HFF-Myc (cell line): ENCODE measurements at places on chromosomes 7 and 10.

DNA sequence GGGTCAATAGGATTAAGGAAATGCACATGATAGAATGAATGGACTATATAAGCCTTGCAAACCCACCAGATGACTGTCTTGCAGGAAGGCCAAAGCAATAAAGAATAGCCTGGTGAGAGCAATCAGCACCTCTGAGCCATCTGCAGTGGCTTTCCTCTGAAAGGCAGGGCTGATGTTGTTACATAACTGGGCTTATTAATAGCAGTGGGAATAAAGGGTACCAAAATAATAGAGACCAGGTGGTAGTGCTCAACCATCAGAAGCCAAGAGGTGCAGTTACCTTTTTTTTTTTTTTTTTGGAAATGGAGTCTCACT, 16.8 kb upstream of the VPS26A start:
- no peak for DNase-seq

DNA sequence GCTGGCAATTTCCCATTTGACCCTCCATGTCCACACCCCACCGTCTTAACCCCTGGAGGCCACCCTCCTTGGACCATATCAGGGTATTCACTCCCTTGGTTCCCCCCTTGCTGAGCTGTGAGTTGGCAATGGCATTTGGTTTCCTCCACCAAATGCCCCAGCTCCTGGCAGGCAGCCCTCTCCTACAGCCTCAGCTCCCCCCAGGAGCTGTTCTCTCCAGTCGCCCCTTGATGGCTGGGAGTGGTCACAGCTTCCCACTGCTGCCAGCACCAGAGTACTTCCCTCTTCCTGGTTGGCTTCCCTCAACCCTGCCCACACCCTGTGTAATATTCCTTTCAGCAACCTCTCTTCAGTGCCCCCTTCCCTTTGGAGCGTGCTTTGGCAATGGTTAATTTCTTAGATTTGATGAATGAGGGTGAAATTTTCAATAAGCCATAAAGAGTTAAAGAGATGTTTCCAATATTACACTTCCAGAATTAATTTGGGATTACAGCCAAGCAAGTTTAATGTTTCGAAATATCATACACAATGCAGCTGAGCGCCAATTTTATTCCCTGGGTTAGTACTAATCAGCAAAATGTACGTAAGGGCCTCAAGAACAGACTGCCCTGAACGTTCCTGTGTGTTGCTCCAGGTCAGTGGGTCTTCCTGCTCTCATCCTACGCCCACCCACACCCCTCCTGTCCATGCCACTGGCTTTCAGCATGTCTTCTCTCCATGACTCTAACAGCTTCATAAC, 207.1 kb upstream of the NFE2L3 start:
- DNase-seq = no peak

GRCh38 chr7:74174606-74175082, 488 bp downstream of the EIF4H start:
- DNase-seq = no peak

DNA sequence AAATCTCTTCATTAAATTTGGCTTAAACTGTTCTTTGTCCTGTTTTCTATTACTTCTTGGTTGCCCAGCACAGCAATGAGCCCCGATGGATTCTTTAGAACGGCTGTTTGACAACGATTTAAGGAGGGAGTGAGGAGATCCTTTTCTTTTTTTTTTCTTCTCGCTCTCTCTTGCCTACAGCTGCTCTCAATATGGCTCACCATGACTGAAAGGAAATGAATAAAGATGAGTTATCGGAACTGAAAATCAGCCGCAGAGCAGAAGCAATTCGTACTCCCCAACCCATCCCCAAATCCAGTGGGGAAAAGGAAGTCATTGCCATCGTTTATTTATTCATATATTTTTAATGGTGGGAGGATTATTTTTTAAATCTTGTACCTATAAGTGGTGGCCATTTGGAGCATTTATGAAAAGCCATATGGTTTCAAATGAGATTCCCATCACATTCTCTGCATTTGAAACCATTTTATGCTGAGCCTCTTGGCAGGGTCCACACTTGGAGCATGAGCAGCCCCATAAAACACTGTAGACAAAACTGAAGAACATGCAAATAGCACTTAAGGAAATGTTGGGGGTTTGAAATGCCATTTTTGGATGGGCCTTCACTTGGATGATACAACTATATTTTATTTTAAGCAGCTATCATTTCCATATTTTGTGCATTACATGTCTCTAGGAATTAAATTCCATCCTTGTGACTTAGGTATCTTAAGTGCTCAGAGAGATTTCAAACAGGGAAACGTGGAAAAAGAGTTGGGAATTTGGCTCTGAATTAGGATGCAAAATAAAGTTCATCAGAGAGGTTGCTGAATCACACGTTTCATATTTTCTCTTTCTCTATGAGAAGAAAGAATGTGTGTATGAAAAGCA, 107.7 kb upstream of the FZD1 start:
- no peak for DNase-seq

- no peak for DNase-seq
These were observed 62.3 kb upstream of the CCDC6 start for GRCh38 chr10:59968705-59969104.

DNA sequence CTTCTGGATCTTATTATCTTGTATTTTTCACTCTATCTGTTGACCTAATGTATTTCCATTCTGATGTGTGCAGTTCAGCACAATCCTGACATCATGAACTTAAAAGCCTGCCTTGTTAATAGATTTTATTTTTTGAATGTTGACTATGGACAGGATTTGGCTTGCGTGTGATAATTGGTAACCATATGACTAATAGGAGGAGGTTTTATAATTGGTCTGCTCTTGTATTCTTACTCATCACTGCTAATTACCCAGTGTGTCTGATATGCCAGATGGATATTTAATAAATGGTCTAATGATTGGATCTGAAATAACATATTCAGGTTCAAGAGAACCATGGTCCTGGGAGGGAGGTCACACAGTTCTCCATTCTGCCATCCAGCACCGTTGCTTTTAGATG, 45.9 kb downstream of the MTURN start:
- DNase-seq = no peak

GRCh38 chr10:75014516-75015230, 96.8 kb upstream of the SAMD8 start:
- DNase-seq = no peak

- DNase-seq = no peak
These were observed 208.4 kb downstream of the DIP2C start for GRCh38 chr10:480928-481552.
